T-helper 17 cell (primary cell): ENCODE measurements at places on chromosomes 11 and 22.

DNA sequence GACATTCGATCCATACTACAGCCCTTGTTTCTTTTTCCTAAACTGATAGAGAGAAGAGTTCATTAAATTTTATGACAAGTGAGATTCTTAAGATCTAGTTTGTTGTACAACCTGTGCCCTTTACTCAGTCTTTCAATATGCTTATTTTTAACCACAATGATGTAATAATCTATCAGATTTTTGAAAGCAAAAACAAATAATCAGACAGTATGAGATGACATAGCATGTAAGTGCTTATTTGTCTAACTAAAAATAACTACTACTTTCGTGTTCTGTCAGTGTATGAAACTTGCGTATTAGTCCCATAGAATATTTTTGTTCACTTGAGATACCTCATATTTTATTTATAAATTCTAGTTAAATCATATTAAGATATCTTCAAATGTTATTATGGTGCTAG, 33.2 kb downstream of the RAB39A start:
- peaks cover 3% of the 10 kb centered on the region for H3K36me3 ChIP-seq
- no peak overlapping the region for H3K4me3 ChIP-seq
- no peak for DNase-seq
- H3K4me1 ChIP-seq = peaks cover 5% of the 10 kb centered on the region
- no peak overlapping the region for H3K27ac ChIP-seq

GRCh38 chr11:110000031-110000502, 93.1 kb upstream of the ZC3H12C start:
- H3K27ac ChIP-seq = no peak overlapping the region
- no peaks in the 10 kb centered on the region for H3K4me1 ChIP-seq
- H3K4me3 ChIP-seq = no peak overlapping the region
- no peaks in the 10 kb centered on the region for H3K36me3 ChIP-seq
- H3K27me3 ChIP-seq = peaks cover 16% of the 10 kb centered on the region
- no peak for DNase-seq

GRCh38 chr11:120231963-120232362, 8.0 kb upstream of the POU2F3 start:
- peaks cover 3% of the 10 kb centered on the region for H3K36me3 ChIP-seq
- no peak for DNase-seq
- no peak overlapping the region for H3K27ac ChIP-seq
- H3K27me3 ChIP-seq = peaks cover 52% of the 10 kb centered on the region
- no peak overlapping the region for H3K4me3 ChIP-seq

DNA sequence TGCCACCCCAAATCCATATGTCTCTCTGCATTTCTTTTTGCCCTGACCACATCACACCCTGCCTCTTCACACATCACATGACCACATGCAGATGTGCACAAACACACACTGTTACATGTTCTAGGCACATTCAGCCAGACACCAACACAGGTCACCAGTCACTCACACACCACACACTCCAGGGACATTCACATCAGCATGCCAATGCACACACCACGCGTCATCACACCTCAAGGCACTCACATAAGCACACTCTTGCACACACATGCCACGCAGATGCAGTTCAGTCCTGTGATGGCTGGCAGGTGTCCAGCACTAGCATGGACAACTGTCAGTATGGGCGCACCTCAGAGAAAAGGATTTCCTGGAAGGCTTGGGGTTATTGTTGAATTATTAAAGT, 77.0 kb upstream of the MYOD1 start:
- no peak overlapping the region for H3K4me3 ChIP-seq
- no peak for DNase-seq
- no peaks in the 10 kb centered on the region for H3K36me3 ChIP-seq
- no peak overlapping the region for H3K27ac ChIP-seq

- peak overlapping the region; percentile 24 for H3K27ac ChIP-seq
- DNase-seq = no peak
- H3K4me3 ChIP-seq = no peak overlapping the region
- H3K4me1 ChIP-seq = peaks cover 4% of the 10 kb centered on the region
- peaks cover 8% of the 10 kb centered on the region for H3K36me3 ChIP-seq
- H3K27me3 ChIP-seq = peaks cover 87% of the 10 kb centered on the region
These were observed 171.3 kb downstream of the GRIK4 start for GRCh38 chr11:120682866-120683265.

- no peak overlapping the region for H3K27ac ChIP-seq
- H3K36me3 ChIP-seq = peaks cover 6% of the 10 kb centered on the region
- H3K27me3 ChIP-seq = no peaks in the 10 kb centered on the region
- no peak for DNase-seq
- H3K4me1 ChIP-seq = peaks cover 9% of the 10 kb centered on the region
These were observed 9.5 kb upstream of the ST3GAL4 start for GRCh38 chr11:126345759-126346585.

GRCh38 chr11:6778518-6778917, 4.3 kb upstream of the OR2AG1 start:
- no peaks in the 10 kb centered on the region for H3K4me1 ChIP-seq
- DNase-seq = no peak
- H3K27ac ChIP-seq = no peak overlapping the region
- H3K36me3 ChIP-seq = peaks cover 4% of the 10 kb centered on the region
- peaks cover 36% of the 10 kb centered on the region for H3K27me3 ChIP-seq

DNA sequence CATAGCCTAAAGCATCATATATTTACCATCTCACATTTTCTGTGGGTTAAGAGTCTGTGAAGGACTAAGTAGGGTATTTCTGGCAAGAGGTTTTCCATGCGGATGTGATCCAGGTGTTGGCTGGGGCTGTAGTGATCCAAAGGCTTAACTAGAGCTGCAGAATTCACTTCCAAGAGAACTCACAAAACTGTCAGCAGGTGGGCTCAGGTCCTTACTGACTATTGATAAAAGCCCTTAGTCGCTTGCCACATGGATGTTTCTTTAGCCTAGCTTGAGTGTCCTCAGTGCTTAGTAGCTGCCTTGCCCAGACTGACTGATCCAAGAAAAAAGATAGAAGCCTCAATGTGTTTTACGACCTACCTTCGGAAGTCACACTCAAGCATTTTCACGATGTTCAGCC, 250.8 kb downstream of the CNTN5 start:
- no peaks in the 10 kb centered on the region for H3K36me3 ChIP-seq
- no peak for DNase-seq
- H3K4me1 ChIP-seq = no peaks in the 10 kb centered on the region
- no peak overlapping the region for H3K4me3 ChIP-seq
- no peak overlapping the region for H3K27ac ChIP-seq

GRCh38 chr11:9739123-9739900, 75.4 kb downstream of the SWAP70 start:
- H3K27ac ChIP-seq = no peak overlapping the region
- no peak overlapping the region for H3K4me3 ChIP-seq
- H3K4me1 ChIP-seq = no peaks in the 10 kb centered on the region
- no peaks in the 10 kb centered on the region for H3K27me3 ChIP-seq

- no peak overlapping the region for H3K27ac ChIP-seq
- H3K27me3 ChIP-seq = peaks cover 6% of the 10 kb centered on the region
These were observed 13.5 kb upstream of the MIEF1 start for GRCh38 chr22:39488563-39489083.

GRCh38 chr22:26170795-26171580, 1.7 kb downstream of the SEZ6L start:
- H3K4me3 ChIP-seq = no peak overlapping the region
- DNase-seq = no peak
- H3K27ac ChIP-seq = no peak overlapping the region
- H3K36me3 ChIP-seq = peaks cover 4% of the 10 kb centered on the region
- H3K4me1 ChIP-seq = peaks cover 6% of the 10 kb centered on the region

GRCh38 chr11:66749091-66749490, 20.1 kb upstream of the SPTBN2 start:
- H3K27me3 ChIP-seq = no peaks in the 10 kb centered on the region
- H3K4me3 ChIP-seq = no peak overlapping the region

DNA sequence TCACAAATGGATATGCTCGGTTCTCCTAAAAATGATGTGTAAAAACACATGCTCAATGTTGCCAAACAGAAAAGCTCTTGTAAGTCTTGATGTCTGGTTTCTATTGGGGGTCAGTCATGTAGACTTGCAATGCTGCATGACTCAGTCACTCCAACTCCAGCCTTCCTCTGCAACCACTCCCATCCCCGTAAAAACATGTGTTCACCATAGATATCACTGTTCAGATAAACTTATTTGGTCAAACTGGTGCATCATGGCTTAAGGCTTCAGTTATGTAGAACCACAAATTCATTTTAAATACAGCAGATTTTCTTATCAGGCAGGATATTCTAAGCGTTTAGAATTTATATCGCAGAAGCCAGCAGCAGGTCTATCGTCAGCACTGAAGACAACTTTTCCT, 298.4 kb upstream of the LUZP2 start:
- H3K4me1 ChIP-seq = no peaks in the 10 kb centered on the region
- H3K27ac ChIP-seq = no peak overlapping the region
- no peak overlapping the region for H3K4me3 ChIP-seq
- no peaks in the 10 kb centered on the region for H3K36me3 ChIP-seq
- no peaks in the 10 kb centered on the region for H3K27me3 ChIP-seq

- H3K4me1 ChIP-seq = peaks cover 21% of the 10 kb centered on the region
- no peak for DNase-seq
- peaks cover 20% of the 10 kb centered on the region for H3K36me3 ChIP-seq
- H3K27me3 ChIP-seq = no peaks in the 10 kb centered on the region
- no peak overlapping the region for H3K4me3 ChIP-seq
These were observed 40.5 kb downstream of the CABIN1 start for GRCh38 chr22:24051568-24051967.

DNA sequence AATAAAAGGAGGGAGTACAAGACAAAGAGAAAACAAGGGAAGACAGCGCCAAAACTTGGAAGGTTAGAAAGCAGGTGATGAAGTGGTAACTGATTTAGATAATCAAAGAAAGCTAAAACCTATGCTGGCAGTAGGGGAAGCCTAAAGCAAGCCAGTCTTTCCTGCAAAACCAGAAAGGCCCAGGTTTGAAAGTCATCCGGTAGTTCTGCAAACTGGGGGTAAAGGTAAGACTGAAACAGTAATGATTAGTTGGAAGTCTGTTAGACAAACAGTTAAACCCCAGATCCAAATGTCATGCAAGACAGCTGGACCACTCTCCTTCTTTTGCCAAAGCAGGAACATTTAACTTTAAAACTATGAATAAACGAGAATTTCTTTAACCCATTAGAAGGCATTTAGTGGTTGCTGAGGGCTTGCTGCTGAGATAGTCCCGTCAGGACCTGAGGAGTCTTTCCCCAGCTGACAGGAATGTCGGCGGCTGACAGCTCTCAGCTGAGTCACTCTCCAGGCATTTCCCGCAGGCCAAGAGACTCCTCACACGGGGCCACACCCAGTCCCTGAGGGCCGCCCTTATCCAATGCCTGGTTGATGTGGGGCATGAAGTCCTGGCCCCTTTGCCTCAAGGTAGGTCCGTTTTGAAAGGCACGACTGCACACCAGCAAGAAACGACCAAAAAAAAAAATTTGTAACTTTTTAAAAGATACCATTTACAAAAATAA, 36.3 kb upstream of the CFAP300 start:
- DNase-seq = no peak
- H3K27me3 ChIP-seq = peaks cover 23% of the 10 kb centered on the region
- no peak overlapping the region for H3K4me3 ChIP-seq
- no peak overlapping the region for H3K27ac ChIP-seq
- peaks cover 7% of the 10 kb centered on the region for H3K4me1 ChIP-seq
- H3K36me3 ChIP-seq = peaks cover 6% of the 10 kb centered on the region

- no peaks in the 10 kb centered on the region for H3K4me1 ChIP-seq
- H3K27ac ChIP-seq = no peak overlapping the region
- DNase-seq = no peak
- H3K4me3 ChIP-seq = no peak overlapping the region
- H3K36me3 ChIP-seq = peaks cover 3% of the 10 kb centered on the region
These were observed 1055.3 kb downstream of the BRD1 start for GRCh38 chr22:48772286-48772907.

GRCh38 chr11:86863476-86863875, 63.1 kb downstream of the PRSS23 start:
- no peaks in the 10 kb centered on the region for H3K36me3 ChIP-seq
- no peak overlapping the region for H3K27ac ChIP-seq
- no peaks in the 10 kb centered on the region for H3K4me1 ChIP-seq
- DNase-seq = no peak
- H3K27me3 ChIP-seq = peaks cover 31% of the 10 kb centered on the region
- H3K4me3 ChIP-seq = no peak overlapping the region

- peak within 1 kb of the TSS; percentile 97 for H3K4me3 ChIP-seq
- peak within 1 kb of the TSS; percentile 90 for H3K27ac ChIP-seq
- no peaks in the 10 kb centered on the region for H3K27me3 ChIP-seq
- H3K36me3 ChIP-seq = no peaks in the 10 kb centered on the region
These were observed at the start of gene TRIM34 for GRCh38 chr11:5624489-5625279. TSS of gene TRIM34 (plus strand) at chr11:5625001. CDS start at chr11:5632332, 7,331 bp downstream.
